Sigmoid colon (tissue), 7 donors: ENCODE measurements at places on chromosomes 16 and 17.

DNA sequence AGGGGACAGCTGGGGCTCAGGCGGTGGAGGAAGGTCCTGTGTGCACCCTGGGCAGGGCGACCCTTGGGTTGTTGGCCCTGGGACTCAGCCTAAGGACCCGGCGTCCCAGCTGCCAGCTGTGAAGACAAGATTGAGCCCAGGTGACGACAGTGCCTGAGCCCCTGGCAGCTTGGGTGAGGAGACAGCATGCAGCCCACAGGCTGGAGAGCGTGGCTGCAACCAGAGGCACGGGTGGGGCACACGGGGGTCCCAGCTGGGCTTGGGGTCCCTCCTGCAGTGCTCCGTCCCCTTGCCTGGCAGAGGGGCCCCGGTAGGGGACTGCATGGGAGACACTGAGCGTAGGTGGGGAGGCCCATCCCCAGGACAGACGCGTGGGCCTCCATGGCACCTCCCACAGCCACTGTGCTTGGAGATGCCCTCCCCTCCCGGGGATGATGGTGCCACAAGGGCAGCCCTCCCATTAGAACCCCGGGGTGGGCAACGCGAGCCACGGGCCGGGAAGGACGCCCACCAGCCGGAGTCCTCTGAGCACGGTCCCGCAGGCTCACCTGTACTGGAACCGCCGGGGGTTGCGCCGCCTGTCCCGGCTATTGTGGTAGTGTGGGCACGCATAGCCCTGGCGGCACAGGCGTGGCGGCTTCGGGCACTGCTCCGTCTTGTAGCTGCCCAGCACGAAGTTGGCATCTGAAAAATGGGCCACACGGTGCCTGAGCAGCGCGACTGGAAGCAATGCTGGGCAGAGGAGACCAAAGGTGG, 15.5 kb downstream of the UNKL start:
- DNase-seq: no peak

- no peak for DNase-seq
Observed at GRCh38 chr16:82649766-82650165, 23.0 kb downstream of the CDH13 start.

DNA sequence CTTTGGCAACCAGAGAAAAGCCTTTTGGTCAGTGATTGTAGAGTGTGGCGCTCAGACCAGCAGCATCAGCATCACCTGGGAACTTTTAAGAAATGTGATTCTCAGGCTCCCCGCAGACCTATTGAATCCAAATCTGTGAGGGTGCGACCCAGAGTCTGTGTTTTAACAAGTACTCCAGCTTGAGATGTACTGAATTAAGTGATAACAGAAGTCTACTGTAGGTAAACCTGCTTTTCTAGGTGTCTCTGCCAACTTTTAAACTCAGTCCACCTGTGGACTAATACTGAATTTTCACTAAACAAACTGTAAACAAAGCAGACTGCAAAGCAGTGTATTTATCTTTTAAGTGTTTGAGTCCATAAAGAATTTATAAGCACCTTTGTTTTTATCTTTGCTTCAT, 43.6 kb downstream of the NUP93 start:
- no peak for DNase-seq

GRCh38 chr16:86061721-86062120, 162.8 kb downstream of the IRF8 start:
- no peak for DNase-seq

GRCh38 chr17:14050616-14051015, 18.7 kb upstream of the COX10 start:
- DNase-seq: no peak

GRCh38 chr17:48432820-48433775, 3.1 kb upstream of the SKAP1 start:
- DNase-seq: no peak

GRCh38 chr17:47239967-47240651, 13.5 kb upstream of the ITGB3 start:
- DNase-seq: peak; percentile 89

DNA sequence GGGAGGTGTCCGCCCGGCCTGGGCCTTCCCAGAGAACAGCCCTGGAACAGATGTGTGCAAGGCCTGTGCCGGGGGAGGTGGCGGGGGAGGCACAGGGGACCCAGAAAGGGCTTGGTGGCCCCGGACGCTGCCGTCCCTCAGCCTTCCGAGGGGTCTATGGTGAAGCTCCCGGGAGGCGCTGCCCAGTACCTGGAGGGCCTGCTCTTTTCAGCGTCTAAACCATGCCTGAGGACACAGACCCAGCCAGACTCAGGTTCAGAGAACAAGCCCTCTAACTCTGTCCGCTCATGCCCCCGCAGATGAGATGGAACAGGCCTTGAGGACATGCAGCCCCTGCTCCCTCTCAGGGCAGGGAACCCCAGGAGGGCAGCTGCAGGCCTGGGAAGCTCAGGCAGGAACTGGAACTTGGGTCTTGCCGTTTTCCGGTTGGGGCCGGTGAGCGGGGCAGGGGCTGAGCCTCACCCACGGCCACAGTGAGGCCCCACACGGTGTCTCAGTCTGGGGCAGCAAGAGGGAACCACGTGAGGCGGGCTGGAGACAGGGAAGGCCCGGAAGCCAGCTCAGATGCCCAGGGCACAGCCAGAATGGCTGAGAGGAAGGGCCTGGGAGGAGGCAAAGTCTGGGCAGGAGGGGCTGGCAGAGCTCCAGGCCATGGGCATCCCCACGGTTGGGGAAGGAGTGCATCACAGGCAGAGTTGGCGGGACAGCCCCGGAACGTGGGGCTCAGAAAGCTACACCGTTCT, 12.5 kb downstream of the SLC16A3 start:
- peak; percentile 95 for DNase-seq

DNA sequence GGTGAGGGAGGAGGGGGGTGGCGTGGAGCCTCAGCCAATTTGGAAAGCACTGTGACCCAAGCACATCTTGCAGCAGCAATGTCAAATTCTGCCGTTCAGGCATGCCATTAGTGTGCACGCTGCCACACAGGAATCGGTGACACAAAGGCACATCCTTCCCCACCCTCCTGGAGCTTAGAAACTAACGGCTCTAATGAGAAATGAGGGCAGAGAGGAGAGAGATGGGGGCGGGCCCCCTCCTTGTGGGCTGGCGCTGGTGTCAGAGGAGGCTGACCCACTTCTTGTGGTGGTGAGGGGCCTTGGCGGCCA, 94.8 kb downstream of the RTN4RL1 start:
- no peak for DNase-seq

DNA sequence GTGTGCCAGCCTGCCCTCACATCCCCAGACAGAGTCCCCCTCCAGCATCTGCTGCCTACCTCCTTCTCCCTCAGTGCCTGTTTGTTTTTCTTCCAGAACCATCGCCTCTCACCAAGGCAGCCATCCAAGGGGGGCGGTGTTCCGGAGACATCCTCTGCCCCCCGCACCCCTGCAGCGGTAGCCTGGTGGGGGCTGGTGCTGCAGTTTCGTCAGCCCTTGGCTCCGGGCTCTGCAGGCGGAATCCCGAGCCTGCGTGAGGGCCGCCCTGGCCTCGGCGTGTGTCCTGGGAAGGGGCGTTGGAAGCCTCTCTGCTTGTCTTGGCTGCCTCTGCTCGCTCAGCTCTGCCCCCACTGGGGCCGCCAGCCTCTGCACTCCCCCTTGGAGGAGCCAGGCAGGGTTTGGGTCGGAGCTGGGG, 126.0 kb upstream of the CIBAR2 start:
- peak; percentile 93 for DNase-seq

GRCh38 chr17:61460796-61461585, 8.8 kb downstream of the TBX4 start:
- peak; percentile 38 for DNase-seq

GRCh38 chr17:82752371-82753200, 721 bp downstream of the TBCD start:
- peak; percentile 73 for DNase-seq

- no peak for DNase-seq
Observed at GRCh38 chr16:10282367-10282766, 100.1 kb upstream of the GRIN2A start.

- DNase-seq: no peak
Observed at GRCh38 chr16:46577988-46578579, 43.1 kb downstream of the SHCBP1 start.

DNA sequence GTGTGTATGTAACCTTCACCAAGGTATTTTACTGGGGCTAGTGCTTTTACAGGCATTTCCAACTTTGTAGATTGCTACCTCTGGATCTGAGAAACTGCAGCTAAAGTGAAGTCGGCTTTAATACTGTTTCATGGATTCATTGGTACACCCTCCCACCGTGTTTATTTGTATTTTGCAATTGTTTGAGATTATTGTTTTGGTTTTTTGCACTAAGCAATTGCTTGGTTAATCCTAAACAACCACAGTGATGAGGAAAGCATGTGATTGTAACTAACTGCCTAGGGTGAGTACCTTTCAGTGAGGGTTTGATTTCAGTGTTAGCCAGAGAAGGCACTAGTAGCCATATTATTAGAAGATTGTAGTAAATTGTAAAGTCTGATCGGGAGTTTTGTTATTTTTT, 3.3 kb downstream of the LUC7L3 start:
- DNase-seq: no peak

DNA sequence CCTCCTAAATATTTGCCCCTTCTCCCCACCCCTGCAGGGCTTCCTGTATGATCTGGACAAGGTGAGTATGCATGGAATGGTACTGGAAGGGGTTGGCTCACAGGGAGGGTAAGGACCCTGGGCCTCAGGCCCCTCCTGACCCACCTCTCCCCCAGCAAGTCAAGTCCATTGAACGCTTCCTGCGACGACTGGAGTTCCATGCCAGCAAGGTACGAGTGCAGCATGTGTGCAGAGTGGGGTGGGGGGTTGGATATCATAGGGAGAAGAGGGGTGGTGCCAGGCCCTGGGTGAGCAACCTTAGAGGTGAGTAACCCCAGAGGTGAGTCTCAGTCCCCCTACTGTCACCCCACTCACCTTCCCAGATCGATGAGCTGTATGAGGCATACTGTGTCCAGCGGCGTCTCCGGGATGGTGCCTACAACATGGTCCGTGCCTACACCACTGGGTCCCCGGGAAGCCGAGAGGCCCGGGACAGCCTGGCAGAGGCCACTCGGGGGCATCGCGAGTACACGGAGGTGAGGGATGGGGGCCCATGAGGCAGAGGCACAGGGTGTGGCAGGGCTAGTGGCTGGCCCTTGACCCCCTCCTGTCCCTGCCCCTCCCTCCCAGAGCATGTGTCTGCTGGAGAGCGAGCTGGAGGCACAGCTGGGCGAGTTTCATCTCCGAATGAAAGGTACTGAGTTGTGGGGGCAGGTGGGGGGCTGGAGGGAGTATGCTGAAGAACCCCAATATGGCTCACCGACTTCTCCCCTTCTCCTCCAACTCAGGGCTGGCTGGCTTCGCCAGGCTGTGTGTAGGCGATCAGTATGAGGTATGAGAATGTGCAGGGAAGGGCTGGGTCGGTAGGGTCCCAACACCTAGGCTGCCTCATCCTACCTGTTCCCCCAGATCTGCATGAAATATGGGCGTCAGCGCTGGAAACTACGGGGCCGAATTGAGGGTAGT, 11.3 kb downstream of the RIPOR1 start:
- no peak for DNase-seq

GRCh38 chr16:3681206-3681605, 26.7 kb downstream of the DNASE1 start:
- DNase-seq: no peak

GRCh38 chr16:81251871-81252270, 13.4 kb downstream of the BCO1 start:
- no peak for DNase-seq

DNA sequence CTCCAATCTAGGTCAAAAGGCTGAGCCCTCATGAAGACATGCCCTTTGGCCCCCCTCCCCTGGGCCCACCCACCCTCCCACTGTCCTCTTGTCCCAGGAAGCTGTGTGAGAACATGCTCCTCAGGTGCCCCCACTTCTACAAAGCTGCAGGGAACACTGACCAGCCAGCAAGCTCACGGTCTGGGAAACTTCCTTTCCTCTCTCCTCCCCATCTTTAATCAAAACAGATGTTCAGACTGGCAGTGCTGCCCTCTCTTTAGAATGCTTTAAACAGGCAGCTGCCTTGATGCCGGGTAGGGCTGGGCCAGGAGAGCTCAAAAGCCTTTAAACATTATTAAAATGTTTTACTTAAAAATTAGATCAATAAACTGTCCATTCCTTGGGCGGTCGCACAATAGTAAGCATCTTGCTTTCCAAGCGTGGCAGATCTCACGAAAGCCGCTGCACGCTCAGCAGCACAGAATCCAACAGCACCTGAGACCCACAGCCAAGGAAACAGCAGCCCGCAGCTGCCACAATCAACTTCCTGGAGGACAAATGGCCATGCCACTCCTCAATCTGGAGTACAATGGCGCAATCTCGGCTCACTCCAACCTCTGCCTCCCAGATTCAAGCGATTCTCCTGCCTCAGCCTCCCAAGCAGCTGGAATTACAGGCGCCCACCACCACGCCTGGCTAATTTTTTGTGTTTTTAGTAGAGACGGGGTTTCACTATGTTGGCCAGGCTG, 399.2 kb downstream of the SLC39A11 start:
- no peak for DNase-seq

DNA sequence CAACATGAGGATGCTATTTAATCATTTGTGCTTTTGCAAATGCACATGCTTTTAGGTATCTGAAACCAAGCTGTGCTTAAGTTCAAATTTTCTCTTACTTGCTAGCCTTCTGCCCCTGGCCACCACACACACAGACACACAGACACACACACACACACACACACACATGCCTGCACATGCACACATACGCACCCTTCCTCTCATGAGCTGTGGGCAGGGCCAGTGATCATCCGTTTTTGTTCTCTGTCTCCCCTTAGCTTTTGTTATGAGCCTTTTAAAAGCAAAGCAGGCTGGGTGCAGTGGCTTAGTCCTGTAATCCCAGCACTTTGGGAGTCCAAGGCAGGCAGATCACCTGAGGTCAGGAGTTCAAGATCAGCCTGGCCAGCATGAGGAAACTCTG, 34.2 kb downstream of the CD300LF start:
- no peak for DNase-seq

DNA sequence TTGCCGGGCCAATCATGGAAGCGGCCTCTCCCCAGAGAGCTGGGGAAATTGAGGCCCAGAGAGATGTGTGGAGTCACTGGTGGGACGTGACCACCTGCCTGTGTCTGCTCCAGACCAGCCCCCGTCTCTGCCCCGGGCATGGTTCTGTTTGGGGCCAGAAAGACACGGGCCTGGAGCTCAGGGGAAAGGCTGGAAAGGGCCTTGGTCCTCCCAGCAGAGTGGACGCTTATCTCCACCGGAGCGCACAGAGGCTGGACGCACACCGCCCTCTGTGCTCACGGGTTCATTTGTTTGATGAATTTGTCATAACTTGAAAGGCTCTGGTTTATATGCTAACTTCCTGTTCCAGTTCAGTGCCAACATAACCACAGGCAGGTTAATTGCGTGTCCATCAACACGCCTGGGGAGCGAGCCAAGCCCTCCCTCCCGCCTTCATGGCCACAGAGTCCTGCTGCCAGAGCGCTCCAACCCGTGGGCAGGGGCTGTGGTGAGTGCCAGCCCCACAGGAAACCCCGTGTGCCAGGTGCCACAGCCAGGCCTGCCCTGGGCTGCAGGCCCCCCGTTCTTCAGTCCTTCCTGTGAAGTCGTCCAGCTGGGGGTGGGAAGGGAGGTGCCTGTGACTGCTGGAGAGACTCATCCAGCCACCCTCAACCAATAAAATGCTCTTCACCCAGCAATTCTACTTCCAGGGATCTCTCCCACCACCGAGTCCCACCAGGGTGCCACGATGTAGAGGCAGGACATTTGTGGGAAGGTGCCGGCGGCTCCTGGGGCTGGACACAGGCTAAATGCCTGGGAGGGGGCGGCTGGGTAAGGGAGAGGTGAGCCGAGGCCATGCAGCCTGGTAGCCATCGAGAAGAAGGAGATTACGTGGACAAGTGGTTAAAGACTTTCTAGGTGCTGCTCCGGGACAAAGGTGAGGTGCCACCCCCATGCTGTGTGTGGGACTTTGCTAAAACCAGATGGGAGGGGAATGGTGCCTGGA, 29.4 kb upstream of the BAHCC1 start:
- DNase-seq: peak; percentile 92
